Cortex of kidney (tissue), 1 donor: ENCODE measurements at places on chromosomes 7 and 10.

DNA sequence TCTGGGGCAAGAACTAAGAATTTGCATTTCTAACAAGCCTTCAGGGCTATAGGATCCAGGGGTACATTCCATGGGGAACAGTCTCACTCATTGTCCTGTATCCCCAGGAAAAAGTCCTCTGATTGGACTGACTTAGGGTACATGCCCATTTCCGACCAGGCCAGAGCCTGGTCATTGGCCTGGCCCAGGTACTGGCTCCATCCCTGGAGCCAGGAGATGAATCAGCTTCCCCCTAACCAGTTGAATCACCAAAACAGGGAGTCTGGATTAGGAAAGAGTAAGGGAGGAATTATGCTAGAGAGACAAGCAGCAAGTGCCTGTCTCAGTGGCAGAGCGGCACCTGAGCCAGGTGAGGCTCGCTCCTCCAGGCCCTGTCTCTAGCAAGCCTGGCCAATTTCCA lies 137.5 kb downstream of the FGFR2 start:
- DNase-seq = no peak

DNA sequence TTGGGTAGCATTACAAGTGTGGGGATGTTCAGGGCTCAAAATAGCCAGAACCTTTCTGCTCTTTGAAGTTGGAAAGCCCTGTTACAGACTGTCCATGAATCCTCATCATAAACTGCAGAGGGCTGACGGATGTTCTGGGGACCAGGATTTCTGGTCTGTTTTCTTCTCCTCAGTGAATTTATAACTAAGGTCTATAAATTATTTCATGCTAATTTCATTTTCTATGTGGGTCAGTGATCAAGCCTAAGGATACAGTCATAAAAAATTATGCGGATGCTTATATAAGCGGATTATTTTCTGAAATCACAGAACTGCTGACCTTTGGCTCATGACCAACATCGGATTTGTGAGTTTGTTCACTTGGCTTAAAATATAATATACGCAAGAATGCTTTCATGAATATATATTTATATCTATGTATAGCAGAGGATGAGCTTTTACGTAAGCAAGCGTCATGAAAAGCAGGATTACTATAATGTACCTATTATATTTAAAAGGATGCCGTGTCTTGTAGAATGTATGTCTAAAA lies 263.7 kb downstream of the GLI3 start:
- no peak for DNase-seq

GRCh38 chr10:63866747-63867140 lies 345.5 kb downstream of the REEP3 start:
- DNase-seq = no peak

- no peak for DNase-seq
Observed at GRCh38 chr7:101590663-101591435, 38.2 kb downstream of the MYL10 start.

- no peak for DNase-seq
Observed at GRCh38 chr7:66964411-66964810, 31.0 kb downstream of the SBDS start.

GRCh38 chr10:69855346-69856111 lies 53.8 kb downstream of the COL13A1 start:
- DNase-seq = no peak

GRCh38 chr10:117075064-117075463 lies 63.0 kb downstream of the VAX1 start:
- no peak for DNase-seq

DNA sequence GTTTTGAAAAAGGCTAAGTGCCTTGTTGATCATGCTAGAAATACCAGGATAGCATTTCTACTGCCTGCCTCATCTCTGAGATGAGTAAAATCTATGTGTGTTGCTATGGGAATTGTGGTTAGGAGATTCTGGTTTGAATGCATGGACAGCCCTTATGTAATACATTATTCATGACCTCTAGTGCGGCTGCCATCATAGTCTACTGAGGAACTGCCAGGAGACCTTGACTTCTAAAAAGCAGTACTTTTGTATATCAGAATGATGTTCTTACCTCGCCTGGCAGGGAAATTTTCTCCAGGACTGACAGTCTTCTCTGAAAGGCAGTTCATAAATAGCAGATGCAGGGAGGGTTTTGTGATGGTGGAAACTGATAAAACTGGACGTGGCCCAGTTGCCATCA lies 248.5 kb downstream of the NSUN6 start:
- no peak for DNase-seq

- no peak for DNase-seq
Observed at GRCh38 chr10:130396044-130396443, 259.9 kb downstream of the GLRX3 start.

DNA sequence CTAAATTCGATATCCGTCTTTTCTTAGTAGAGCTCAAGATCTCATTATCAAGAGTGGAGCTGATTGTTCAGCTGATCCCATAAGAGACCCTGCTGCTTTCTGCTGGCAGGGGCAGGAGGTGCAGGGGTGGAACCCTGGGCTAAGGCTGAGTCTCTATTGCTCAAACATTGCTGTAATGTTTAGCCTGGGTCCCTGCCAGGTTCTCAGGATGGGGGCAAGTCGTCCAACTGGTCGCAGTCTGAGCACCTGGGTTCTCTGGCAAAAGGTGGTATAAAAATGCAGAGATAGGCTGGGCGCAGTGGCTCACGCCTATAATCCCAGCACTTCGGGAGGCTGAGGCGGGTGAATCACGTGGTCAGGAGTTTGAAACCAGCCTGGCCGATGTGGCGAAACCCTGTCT lies 62.0 kb upstream of the NRBF2 start:
- no peak for DNase-seq

DNA sequence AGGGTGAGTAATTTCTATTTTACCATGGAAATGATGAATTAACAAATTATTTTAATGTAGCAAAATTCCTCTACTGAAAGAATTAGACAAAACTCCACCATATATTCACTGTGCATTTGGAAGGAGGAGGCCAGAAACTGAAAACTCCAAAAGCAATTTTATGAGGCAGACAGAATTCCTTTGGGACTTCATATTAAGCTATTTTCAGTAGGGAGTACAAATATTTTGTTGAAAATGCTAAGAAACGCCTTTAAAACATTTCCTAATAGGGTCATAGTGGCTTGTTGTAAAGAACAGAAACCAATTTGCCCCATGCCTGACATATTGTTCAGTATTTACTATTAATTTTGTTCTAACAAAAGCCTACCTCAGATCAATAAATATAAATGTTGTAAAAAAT lies 117.8 kb downstream of the TES start:
- no peak for DNase-seq

DNA sequence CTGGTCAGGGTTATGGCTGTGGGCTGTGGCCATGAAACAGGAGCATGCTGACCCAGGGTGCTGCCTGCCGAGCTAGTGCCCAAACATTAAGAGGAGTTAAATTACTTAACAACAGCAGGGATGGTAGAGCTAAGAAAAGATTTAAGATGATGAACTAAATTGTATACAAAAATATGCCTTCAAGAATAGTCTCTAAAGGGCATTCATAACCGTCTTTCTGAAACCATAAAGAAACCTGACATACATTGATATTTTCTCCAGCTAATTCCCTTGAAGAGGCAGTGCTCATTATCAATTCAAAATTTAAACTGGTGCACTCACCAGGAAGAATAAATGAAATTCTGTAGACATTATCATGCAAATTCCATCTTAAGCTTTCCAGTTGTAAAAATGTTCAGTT lies 265.8 kb upstream of the TAC1 start:
- no peak for DNase-seq

DNA sequence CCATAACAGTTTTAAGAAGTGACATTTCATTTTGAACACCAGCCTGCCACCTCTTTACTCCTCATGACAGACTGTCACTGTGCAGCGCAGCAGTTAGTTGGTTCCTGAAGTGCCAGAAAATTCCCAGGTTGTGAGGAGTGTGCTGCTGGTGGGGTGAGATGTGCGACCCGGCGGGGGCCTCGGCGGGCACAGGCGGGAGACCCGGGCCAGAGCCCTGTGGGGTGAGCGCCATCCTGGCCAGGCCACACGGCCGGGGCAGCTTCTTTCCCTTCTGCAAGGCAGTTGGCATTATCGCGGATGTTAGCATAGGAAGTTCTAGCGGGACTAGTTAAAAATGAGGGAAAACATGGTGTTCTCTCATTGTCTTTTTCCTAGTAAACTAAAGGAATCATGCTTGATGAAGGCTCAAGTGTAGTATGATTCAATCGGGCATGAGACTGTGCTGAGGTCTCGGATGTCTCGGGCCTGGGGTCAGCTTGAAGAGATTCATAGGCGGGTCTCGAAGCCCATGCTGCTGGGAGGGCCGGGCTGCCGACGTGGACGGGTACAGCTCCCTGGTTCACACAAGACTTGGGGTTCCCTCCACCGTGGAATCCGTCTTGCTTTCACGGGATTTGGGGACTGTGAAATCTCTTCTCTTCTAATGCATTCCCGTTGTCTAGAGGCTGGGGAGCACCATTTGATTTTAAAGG lies 56.1 kb downstream of the MGMT start:
- DNase-seq = no peak

GRCh38 chr7:98229441-98229840 lies 18.2 kb downstream of the BHLHA15 start:
- no peak for DNase-seq

GRCh38 chr10:68223535-68224165 lies 8.3 kb downstream of the ATOH7 start:
- no peak for DNase-seq

DNA sequence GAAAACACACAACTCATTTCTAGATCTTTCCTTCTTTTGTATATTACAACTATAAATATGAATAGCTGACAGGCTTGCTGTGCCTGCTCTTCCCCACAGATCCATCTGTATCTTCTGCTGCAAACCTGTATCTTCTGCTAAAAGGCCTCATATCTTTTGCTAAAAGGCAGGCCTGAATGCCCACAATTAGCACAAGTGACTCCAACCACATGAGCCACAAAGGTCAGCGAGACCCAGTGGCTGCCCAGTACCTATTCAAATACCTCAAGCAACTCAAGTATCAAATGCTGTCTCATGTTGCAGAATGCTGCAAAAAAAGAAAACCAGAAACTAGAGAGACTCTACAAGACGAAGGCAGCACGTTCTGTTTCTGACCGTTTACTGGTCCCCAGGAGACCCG lies 54.5 kb upstream of the ATP6V0A4 start:
- no peak for DNase-seq

GRCh38 chr7:26599982-26600381 lies 264.4 kb downstream of the SKAP2 start:
- no peak for DNase-seq
